ENCODE measurements at places on chromosomes 5 and 9.

GRCh38 chr9:117304549-117304948, 110.3 kb downstream of the ASTN2 start:
- DNase-seq, result no peak

DNA sequence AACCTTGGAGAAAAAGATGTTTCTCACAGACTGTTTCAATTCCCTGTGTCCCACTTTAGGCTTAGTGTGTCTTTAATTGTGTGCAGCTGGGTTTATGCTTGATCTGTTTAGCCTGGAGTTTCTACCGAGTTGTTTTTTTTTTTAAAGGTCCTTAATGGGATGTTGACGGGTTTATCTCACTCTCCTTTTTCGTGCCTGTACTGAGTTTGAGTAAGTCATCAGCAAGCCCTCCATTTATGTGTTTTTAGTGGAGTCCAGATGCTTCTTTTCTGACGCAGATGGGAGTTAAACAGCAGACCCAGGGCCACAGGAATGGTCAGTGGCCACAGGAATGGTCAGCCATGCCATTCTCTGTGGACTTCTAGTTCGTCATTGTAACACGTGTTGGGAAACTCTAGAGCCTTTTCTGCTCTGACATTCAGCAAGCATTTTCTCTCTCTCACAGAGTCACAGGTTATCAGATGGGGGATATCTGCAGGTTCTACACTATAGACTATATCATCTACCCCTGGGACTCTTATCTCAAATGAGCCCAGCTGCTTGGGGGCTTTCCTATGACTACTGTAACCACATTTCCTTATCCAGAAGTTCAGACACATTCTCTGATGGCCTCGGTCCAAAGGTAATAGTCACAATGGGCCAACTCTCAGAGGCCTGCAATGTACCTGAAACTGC, 190.5 kb downstream of the TTLL11 start:
- DNase-seq, result no peak

DNA sequence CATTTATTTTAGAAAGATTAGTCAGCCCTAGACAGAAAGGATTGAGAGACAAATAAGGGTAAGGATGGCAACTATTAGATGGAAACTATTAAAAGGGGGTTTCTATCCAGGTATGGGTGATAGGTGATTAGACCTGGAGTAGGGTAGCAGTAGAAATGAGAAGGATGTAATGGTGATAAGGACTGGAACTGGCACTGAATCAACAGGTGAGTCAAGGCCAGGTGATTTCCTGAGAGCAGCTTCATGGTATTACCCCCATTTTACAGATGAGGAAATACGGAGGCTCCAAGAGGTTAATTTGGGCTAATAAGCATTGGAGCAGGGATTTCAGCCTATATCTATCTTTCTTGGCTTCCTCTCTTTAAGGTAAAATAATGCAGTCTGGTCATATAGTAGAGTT, 55.7 kb downstream of the CAST start:
- DNase-seq, result no peak

DNA sequence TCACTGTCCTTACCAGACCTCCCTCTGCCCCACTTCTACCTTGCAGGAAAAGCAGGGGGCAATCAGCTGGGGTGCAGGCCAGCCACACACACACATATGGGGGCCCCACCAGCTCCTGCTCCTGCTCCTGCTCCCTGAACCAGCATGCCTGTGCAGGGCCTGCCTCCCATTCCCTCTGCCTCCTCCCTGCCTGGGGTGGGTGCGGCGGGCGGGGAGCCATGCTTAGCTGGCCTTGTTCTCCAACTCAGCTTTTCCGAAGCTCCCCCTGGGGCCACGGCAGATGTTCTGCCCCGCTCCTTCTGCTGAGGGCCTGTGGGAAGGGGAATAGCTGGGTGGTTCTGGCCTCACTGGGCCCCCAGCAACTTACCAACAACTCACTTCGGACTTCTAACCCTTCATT, 89.8 kb downstream of the ZNF354C start:
- DNase-seq, result no peak

GRCh38 chr9:106074006-106074405, 379.7 kb downstream of the TMEM38B start:
- DNase-seq, result no peak

GRCh38 chr5:126650463-126650862, 49.7 kb downstream of the PHAX start:
- DNase-seq, result no peak

GRCh38 chr9:14961372-14962068, 51.3 kb upstream of the FREM1 start:
- DNase-seq, result no peak

- no peak for DNase-seq
Observed at GRCh38 chr5:135102716-135103574, 68.9 kb upstream of the PITX1 start.

DNA sequence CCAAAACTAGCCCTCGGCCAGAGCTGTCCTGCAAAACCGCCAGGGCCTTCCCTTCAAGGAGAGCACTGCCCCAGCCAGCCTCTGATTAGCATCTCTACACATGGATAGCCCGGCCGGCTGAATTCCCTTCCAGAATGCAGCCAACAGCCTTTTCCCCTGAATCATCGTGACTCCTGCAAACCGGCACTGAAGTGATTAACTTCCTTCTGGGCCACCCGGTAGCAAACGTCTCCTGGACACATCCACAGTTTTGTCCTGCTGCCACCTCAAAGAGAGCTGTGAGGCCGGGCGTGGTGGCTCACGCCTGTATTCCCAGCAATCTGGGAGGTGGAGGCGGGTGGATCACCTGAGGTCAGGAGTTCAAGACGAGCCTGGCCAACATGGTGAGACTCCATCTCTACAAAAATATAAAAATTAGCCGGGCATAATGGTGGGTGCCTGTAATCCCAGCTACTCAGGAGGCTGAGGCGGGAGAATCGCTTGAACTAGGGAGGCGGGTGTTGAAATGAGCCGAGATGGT, 21.1 kb upstream of the EEIG1 start:
- DNase-seq, result no peak

DNA sequence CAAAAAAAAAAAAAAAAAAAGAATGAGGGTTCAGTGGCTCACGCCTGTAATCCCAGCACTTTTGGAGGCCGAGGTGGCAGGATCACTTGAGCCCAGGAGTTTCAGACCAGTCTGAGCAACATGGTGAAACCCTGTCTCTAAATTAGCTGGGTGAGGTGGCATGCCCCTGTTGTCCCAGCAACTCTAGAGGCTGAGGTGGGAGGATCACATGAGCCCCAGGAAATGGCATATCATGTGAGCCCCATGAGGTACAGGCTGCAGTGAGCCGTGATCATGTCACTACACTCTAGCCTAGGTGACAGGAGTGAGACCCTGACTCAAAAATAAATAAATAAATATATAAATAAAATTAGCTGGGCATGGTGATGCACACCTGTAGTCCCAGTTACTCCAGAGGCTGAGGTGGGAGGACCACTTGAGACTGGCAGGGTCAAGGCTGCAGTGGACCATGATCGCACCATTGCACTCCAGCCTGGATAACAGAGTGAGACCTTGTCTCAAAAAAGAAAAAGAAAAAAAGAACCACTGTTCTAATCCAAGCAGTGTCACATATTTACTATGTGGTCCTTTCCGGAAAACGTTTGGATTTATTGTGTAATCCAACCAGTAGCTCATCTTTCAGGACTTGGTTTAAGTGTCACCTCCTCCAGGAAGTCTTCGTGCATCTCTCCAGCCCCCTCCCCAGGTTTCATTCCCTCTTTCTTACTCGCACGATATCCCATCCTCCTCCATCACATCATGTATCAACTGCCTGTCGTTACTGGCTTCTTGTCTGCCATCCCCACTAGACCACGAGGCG, 12.3 kb upstream of the SPOUT1 start:
- DNase-seq, result no peak

DNA sequence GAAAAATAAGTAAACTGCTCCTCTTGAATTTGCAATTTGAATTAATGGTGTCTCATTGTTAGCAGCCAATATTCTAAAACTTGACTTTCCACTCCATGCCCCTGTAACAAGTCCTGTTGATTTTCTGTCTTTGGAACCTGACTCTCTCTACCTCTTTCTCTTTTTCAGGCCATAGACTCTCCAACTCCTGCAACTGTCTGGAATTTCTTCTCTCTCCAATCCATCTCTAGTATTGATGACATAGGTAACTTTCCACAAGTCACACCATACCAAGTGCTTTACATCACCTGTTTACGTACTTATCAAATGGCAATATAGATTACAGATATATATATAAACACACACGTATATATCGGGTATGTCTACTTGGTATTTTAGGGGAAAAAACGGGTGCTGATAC, 923 bp downstream of the C5orf34 start:
- DNase-seq, result no peak

- DNase-seq, result no peak
Observed at GRCh38 chr5:53080271-53080670, 29.3 kb downstream of the MOCS2 start.

DNA sequence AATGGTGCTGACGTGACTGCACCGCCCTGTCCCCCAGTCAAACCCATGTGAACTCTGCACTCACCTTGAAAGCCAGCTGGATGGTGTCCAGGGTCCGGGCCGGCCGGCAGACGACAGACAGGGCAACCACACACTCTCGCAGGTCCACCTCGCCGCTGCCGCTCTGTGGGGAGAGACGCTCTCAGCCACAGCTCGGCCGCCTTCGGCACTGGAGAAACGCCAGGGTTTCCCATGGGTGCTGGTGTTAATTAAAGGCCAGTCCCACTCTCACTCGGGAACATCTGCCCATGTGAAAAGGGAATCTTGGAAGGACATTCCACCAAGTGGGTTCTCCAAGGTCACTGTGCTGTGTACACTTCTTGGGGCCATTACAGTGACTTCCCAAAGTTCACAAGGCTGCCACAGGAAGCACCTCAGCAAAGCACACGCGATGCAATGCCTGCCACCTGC, 25.5 kb upstream of the SLC6A3 start:
- DNase-seq, result no peak

GRCh38 chr5:73844165-73844564, 218.2 kb downstream of the ARHGEF28 start:
- no peak for DNase-seq

DNA sequence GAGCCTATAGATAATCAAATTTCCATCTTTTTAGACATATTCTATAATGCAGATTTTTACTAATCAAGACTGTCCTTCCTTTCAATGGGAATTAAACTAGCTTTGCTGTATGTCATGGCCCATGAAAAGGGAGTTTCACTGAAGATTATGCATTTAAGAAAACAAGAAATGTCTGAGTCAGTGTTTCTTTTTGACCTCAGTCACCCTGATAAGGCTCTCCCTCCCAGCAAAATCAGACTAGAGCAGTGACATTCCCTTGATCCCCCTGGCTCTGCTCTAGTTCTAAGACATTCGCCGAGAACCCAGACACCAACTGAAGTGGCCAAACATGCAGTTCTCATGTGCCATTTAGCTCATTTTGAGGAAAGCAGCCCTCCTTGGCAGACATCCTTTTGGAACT, 442.0 kb downstream of the ACTL7B start:
- no peak for DNase-seq

DNA sequence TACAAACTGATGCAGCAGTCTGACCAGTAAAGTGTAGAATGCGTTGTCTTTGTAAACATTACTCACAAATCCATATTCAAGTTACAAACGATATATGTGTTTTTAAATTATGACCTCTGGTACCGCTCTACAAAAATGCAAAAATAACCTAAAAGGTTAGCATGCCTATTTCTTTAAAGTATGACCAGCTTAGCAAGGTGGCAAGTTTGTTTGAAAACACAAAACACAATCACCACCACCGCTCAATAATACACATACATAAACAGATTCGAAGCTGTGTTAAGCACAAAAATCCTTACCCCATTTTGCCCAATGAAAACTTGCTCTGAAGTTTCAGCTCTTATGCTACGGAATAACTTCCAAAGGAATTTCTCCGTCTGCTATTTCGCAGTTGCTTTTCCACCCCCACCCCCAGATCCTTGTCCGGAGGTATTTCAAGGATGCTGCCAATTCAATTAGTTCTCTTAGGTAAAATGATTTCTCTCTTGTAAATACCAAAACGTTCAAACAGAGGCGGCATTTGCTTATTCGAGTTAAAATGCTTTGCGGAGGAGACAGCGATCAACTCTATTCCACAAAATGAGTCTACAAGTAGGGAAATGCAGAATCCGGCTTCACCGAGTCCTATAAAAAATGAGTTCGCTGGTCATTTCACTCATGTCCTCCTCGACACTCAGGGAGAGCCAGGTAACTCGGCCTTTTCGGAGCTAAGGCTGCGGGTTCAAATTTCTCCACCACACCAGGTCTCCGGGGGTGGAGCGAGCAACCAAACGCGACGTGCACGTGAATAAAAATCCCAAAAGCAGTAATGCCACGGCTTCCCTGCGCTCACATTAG, 1.2 kb downstream of the HOMER1 start:
- no peak for DNase-seq

- no peak for DNase-seq
Observed at GRCh38 chr5:151733358-151734063, 24.9 kb downstream of the ATOX1 start.

DNA sequence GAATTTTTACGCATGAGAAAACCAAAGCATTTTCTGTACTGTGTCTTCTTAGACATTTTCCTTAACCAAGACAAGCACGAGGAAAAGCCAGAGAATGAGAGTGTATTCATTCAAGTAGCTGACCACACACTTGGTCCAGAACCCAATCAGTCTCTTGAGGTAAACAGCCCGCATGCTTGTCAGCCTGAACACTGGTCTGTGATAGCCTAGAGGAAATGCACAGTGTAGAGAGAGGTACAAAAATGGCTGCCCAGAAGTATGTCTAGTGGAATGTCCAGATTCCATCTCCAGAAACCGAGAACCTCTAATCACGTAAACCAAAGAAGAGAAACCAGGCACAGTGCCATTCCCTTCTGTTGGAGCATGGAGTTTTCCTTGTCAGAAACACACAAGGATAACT, 80.0 kb upstream of the SNX2 start:
- DNase-seq, result no peak

DNA sequence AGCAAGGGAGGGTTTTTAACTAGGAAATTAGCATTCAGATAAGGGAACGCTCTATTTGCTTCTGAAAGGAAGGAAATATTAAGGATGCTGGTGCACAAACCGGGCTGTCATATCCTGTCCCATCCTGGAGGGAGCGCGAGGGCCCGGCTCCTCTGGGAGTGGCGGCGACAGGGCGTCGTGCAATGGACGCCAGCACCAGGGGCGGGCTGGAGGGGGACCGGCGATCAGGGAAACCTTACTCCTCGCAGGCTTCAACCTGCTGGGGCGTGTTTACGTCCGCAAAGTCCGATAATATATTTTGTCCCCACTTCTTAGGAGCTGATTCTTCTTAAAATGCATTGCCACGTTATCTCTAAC, 197.1 kb upstream of the TBCA start:
- DNase-seq, result no peak

GRCh38 chr9:130780865-130781504, 54.1 kb upstream of the ABL1 start:
- no peak for DNase-seq

DNA sequence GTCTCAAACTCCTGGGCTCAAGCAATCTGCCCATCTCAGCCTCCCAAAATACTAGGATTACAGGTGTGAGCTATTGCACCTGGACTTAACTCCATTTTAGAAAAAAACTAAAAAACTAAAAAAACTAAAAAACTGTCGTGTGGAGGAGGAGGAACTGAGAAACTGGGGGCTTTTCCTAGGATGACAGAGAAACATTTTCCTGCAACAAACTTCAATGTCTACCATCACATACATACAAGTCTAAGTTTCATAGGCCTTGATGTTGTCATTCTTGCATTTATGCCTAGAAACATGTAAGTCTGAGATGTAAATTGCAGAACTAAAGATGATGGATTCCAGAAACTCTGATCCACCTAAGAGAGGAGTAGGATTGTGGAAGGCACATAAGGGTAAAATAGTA, 556.8 kb downstream of the RAB3C start:
- DNase-seq, result no peak
